Prostate gland (tissue), 2 donors: ENCODE measurements at places on chromosomes 16 and 17. TPM values are rescaled to one million over a fixed set of nuclear protein-coding genes. Genes with fewer than 3 reads are reported as not detected.

The RHOT2 gene
- total RNA-seq, result 101 TPM

The TM4SF5 gene
- total RNA-seq, result not detected

The SEZ6L2 gene
- total RNA-seq, result 62.9 TPM

The PYY gene
- total RNA-seq, result not detected

The CTF1 gene
- 9.8 TPM for total RNA-seq

The KRTAP4-4 gene
- total RNA-seq, result not detected
